ENCODE measurements at places on chromosomes 1 and 21.

DNA sequence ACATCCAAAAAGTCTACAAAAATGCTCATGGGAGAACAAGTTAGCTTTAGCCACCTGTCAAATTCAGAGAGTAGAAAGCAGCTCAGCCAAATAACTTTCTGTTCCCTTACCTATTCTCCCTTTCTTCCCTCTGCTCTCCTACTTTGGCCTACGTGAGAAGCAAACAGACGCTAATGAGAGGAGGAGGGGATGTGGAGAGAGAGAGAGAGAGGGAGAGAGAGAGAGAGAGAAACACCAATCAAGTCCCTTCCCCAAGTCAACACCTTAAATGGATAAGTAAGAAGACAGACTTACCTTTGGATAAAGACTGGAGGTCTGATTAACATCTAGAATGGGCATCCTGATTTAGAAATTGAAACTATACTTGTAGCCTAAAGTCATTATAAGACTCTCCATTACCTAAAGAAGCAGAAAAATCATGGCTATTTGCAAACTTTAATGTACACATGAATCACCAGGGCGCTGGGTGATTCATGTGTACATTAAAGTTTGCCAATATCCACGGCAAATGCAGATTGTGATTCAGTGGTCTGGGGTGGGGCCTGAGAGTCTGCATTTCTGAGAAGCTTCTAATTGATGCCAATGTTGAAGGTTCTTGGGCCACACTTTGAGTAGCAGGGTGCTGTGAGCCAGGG is 13.1 kb upstream of the DUSP12 start:
- no peak overlapping the region for H3K4me3 ChIP-seq
- peaks cover 2% of the 10 kb centered on the region for H3K27me3 ChIP-seq
- no peaks in the 10 kb centered on the region for H3K36me3 ChIP-seq
- H3K27ac ChIP-seq, result peak overlapping the region; percentile 40
- no peak for DNase-seq
- H3K4me1 ChIP-seq, result peaks cover 51% of the 10 kb centered on the region

DNA sequence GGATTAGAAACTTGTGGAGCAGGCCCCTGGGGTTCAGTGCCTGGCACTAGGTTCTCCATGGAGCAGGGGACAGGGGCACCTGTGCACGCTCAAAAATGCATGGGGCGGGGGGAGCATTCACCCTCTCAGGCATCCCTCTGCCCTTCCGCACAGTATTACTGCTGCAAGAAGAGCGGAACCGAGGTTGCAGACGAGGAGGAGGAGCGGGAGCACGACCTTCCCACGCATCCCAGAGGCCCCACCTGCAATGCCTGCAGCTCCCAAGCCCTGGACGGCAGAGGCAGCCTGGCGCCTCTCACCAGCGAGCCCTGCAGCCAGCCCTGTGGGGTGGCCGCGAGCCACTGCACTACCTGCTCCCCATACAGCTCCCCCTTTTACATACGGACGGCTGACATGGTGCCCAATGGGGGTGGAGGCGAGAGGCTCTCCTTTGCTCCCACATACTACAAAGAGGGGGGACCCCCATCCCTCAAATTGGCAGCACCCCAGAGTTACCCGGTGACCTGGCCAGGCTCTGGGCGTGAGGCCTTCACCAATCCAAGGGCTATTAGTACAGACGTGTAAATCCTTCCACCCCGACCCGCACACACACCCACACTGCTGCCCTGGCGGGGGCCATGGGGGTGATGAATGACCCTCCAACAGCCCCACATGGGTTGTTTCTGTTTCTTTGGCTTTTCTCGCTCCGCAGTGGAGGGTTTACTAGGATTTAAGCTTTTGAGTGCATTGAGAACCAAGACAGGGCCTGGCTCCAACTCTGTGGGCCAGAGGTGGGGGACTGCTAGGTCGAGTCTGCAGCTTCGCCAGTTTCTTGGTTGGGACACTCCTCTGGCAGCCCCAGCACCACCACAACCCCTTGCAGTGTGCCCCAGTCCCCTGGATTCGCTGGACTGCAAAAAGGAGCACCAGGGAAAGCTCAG is 63.7 kb downstream of the TOR1AIP2 start:
- H3K4me3 ChIP-seq, result peak overlapping the region; percentile 94
- peaks cover 9% of the 10 kb centered on the region for H3K27me3 ChIP-seq
- H3K27ac ChIP-seq, result no peak overlapping the region
- H3K36me3 ChIP-seq, result no peaks in the 10 kb centered on the region
- no peak for DNase-seq

DNA sequence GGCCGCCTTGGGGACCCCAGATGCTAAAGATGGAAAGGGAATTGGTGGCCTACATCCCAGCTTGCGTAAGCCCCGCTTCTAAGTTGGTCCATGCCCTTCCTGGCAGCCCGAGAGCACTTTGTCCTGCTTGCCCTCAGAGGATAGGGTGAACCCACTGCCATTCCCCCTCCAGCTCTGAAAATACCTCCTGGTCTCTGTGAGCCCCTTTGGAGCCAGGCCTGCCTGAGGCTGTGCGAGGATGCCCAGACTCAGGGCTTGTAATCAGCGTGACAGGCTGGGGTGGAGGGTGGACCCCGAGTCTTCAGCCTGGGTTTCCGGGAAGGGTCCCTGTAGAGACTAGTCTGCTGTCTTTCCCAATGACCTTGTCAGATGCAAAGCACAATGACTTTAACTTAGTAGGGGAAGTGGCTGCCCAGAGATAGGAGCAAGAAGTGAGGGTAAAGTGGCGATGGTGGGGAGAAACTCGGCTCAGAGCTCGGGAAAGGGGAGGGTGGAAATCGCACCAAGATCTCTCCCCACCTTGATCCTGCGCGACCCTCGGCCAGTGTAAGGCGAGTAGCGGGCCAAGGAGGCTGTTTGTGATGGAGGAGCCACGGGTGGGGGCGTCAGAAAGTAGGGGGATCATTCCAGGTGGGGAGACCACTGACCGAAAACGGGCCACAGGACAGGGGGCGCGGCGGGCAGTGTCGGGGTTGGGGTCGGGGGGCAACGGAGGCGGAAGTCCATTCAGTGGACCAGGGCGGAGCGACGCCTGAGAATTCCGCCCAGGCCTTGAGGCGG is 2.7 kb upstream of the HES3 start:
- H3K27me3 ChIP-seq, result peaks cover 7% of the 10 kb centered on the region
- H3K36me3 ChIP-seq, result no peaks in the 10 kb centered on the region
- H3K27ac ChIP-seq, result no peak overlapping the region

GRCh38 chr1:226428348-226428747 is 20.5 kb upstream of the PARP1 start:
- peaks cover 6% of the 10 kb centered on the region for H3K27me3 ChIP-seq
- no peak overlapping the region for H3K4me3 ChIP-seq
- no peak for DNase-seq
- no peak overlapping the region for H3K27ac ChIP-seq
- peaks cover 7% of the 10 kb centered on the region for H3K4me1 ChIP-seq

DNA sequence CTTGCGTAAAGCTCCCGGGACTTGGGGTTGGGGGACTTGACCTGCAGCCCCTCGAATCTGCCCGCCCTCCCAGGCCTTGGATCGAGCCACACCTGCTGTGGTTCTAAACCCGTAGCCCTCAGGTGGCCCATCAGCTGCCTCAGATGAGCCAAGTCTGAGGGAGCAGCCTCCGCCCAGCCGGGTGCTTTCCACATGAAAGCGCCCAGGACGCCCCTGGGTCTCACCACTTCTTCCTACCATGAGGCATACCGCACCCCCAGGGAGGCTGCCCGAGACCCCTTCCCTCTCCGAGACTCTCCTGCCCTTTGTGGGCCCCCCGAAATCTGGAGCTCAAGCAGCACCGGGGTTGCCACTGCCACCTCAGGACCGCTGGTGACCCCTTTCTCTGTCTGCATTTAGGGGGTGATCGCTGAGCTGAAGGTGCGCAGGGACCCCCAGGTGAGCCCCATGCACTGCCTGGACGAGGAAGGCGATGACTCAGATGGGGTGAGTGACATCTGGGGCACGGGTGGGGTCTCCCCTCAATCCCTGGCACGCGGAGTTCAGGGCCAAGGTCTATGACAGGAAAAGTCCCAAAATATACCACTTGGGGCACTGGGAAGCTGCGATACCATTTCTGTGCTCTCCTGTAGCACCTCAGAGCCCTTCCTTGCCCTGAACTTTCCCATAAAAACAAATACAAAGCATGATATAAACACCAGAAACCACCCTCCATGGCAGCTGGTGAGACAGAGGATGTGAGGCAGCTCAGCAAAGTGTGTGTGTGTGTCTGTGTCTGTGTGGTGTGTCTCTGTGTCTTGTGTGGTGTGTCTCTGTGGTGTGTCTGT is 68.5 kb downstream of the SLC19A1 start:
- H3K36me3 ChIP-seq, result no peaks in the 10 kb centered on the region
- H3K27me3 ChIP-seq, result peaks cover 3% of the 10 kb centered on the region
- no peak overlapping the region for H3K4me3 ChIP-seq
- no peak overlapping the region for H3K27ac ChIP-seq
- peaks cover 13% of the 10 kb centered on the region for H3K4me1 ChIP-seq

DNA sequence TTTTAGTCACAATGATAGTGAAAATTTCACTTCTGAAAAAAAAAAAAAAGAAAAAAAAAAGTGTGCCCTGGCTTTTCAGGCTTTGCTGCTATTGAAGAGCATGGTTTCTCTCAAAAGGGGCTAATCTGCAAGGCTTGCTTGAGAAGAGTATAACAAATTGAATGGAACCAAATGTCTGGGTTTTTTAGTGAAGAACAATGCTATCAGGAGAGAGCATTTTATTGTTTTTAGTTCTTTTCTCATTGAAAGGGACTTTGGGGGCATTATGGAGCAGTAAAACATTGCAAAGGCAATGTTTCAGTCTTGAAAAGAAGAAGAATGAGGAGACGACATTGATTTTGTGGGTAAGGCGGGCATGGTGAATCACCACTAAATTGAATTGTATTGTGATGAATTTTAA is 28.2 kb downstream of the VCAM1 start:
- no peaks in the 10 kb centered on the region for H3K27me3 ChIP-seq
- H3K4me1 ChIP-seq, result peaks cover 14% of the 10 kb centered on the region
- H3K36me3 ChIP-seq, result no peaks in the 10 kb centered on the region
- no peak overlapping the region for H3K4me3 ChIP-seq
- DNase-seq, result no peak

DNA sequence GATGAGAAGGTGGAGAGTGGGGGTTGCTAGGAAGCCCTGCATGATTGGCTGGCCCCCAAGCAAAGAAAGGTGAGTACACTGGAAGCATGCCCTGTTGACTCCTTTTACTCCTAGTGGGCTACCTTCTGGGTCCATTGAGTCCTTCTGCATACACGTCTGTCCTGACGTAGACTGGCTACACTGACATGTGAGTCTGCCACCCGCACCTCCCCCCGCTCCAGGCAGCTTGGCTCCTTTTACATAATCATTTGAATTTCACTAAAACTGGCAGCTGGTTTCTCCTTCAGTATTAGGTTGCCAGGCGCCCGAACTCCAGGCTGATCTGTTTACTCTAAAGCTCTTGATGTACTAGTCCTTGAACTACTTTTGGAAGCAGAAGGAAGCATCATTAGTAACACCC is 8.7 kb downstream of the MRPS21 start:
- H3K27ac ChIP-seq, result no peak overlapping the region
- no peaks in the 10 kb centered on the region for H3K27me3 ChIP-seq
- peaks cover 8% of the 10 kb centered on the region for H3K36me3 ChIP-seq
- no peaks in the 10 kb centered on the region for H3K4me1 ChIP-seq
- no peak for DNase-seq
